ENCODE measurements at places on chromosomes 3 and 15.

GRCh38 chr3:127788451-127788909, 33.8 kb downstream of the MGLL start:
- no peak for DNase-seq

DNA sequence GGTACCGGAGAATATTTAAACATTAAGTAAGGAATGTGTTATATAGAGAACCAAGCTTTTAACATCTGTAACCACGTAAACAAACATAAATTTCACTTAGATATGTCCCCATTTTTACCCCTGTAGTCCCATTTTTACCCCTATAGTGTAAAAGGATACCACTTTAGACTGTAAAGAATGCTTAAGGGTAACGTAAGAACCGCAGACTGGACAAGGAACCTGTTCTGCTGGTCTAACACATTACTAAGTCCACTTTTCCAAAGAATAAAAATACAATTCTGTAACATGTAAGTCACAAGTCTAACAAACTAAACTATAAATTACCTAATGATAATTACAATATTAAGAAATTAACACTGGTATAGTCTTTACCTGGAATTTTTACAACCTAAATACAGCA, 2.9 kb downstream of the SLC12A6 start:
- DNase-seq, result no peak

GRCh38 chr3:135141160-135141559, 346.1 kb downstream of the EPHB1 start:
- no peak for DNase-seq

DNA sequence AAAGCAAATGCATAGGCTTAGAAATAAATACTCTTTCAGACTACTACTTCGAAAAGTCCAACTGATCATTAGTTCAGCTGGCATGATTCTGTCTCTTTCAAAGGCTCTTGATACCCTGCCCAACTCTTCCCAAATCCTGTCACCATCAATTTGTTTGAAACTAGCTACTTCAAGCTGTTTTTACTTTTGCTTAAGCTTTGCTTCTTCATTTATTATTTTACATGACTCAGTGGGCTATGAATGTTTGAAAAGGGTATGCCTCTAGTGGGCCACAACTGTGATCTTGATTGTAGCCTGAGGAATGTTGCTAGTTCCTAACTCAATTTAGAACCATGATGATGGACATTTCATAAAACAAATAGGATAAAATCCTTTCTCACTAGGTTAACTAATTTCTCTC, 340.8 kb downstream of the NAALADL2 start:
- DNase-seq, result no peak

- no peak for DNase-seq
Measured at GRCh38 chr3:133627789-133628188, 34.0 kb downstream of the TOPBP1 start.

- DNase-seq, result no peak
Measured at GRCh38 chr3:114506591-114507300, 212.9 kb downstream of the TIGIT start.

GRCh38 chr3:158430968-158431367, 140.0 kb upstream of the MLF1 start:
- DNase-seq, result no peak
